ENCODE measurements at places on chromosomes 16 and 17.

DNA sequence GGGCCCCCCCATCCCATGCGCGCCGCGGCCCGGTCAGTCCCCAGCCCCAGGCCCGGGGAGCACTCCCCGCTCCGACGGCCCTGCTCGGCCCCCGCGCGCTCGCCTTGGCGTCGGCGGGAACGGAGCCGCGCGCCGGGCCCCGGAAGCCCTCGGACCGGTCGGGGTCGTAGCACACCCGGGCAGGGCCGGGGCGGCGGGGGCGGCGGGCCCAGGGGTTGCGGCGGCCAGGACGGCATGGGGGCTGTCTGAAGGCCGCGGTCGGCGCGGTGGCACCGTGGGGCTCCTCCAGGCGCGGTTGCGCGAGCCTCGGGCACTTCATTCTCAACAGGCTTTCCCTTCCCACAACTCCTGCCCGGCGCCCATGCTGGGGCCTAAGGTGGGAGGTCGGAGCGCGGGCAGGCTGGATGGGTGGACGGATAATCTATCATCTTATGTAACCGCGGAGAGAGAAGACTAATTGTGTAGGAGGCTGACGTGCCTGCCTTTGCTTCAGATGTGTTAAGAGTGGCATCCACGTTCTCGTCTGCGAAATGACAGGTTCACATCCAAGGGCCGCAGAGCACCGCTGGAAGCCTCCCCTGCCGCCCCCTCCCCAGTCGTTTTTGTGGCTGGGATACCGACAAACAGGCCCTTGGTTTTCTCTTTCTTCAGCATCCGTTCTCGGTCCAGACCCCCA is 708 bp downstream of the BAIAP2 start:
- DNase-seq: peak; percentile 31

DNA sequence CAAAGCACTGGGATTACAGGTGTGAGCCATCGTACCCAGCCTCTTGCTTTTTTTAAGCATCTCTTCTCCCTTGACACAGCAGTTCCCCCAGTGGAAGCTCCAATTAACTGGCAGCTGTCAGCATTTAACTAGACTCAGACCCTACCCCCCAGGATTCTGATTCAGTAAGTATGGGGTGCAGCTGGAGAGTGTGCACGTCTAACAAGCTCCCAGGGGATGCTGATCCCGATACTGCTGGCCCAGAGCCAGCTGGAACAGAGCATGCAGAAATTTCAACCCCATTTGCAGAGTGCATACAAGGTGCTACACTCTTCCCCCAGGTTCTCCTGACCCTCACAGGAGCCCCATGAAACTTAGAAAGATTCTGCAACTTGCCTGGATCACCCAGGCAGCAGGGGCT is 27.7 kb upstream of the BCO1 start:
- DNase-seq: no peak

DNA sequence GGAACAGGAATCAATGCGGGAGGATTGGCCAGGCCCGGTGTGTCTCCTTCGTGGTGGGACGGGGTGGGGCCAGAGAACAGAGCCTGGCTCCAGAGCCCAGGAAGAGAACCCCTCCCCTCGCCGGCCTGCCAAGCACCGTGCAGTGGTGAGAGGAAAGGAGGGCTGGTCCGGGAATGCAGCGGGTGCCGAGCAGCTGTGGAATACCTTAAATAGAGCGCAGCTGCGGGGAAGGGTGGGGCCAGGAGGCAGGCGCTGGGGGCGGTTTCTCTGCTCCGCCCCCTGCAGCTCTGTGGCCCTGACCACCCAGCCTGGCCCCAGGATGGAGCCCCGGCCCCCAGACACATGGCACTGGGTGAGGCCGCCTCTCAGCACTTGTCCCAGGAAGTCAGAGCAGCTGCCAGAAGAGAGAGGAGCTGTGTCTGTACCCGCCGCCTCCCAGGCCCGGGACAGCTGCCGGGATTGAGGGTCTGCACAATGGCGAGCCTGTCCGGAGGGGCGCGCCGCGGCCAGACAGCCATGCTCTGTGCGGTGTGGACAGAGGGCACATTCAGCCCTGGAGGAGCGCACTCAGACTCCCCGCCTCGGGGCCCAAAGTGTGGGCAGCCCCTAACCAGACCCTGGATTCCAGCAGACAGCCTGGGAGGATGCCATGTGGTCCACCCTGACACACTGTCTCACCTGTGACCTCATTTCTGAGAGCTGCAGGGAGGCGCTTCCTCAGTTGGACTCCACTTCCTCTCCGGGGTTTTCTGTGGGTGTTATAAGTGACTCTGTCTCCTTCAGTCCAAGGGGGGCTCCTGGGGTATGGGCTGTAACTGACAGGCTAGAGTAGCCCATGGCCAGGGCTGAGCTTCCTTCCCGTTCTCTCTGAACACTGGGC is 268.8 kb downstream of the SEC14L1 start:
- DNase-seq: no peak

- DNase-seq: peak; percentile 19
Measured at GRCh38 chr16:10332241-10332640, 53.6 kb upstream of the ATF7IP2 start.

GRCh38 chr17:76446449-76447231 is 6.3 kb downstream of the UBE2O start:
- DNase-seq: peak; percentile 93

DNA sequence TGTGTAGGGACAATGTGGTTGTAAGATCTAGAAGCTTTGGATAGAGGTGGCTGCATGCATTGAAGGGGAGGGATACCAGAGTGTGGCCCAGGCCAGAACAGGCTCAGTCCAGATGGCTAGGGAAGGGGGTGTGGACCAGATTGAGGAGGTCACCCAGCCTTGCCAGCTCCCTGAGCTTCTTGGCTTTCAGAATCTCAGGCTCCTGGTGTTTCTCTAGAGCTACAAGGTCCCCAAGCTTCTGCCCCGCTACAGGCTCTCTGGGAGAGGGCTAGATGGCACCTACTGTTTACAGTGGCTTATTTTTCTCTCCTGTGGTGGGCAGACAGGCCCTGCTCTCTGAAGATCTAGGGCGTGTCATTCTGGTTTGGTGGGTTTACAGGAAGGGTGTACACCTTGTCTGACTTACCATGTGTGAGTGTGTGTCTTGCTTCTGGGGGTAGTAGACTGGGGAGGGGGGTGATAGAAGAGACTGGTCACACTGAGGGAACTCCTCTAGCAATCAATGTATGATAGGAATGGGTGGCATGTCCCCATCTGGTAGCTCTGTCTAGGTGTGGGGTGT is 1.1 kb downstream of the RARA start:
- DNase-seq: no peak

DNA sequence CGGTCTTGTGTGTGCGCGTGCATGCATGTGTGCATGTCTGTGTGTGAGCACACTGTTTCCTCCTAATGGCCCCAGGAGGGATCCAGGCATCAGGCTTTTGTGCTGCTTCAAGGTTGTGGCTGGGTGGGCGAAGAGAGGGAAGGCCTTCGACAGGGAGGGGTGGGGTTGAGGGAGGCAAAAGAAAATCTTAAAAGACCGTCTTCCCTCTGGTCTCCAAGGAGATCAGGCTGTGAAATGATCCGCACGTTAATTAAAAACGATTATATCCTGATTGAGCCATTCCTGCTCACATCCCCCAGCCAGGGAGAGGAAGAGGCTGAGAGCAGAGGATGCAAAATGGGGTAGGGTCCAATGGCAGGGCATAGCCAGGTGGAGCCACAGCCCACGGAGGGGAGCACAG is 46.9 kb downstream of the RAI1 start:
- no peak for DNase-seq

DNA sequence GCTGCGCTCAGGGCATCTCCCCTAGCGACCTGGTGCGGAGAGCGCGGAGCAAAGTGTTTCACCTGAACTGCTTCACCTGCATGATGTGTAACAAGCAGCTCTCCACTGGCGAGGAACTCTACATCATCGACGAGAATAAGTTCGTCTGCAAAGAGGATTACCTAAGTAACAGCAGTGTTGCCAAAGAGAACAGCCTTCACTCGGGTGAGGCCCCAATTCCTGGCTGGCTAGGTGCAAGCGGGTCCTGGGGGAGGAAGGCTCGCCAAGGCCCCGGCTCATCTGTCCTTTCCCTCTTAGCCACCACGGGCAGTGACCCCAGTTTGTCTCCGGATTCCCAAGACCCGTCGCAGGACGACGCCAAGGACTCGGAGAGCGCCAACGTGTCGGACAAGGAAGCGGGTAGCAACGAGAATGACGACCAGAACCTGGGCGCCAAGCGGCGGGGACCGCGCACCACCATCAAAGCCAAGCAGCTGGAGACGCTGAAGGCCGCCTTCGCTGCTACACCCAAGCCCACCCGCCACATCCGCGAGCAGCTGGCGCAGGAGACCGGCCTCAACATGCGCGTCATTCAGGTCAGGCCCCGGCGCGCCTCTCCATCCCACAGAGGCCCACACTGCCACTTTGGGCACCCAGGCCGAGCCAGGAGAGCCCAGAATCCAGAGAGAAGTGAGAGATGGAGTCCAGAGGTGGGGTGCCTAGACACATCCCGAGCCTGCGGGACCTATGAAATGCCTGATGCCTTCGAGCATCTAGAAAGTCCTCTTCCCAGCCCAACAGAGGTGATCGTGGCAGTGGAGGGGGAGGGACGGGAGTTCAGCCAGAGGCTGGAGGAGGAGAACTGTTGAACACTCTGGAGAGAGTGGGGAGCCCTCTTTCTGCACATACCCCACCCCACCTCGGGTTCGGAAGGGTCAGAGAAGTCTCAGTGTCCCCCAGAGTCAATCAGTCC is 3.3 kb downstream of the LHX1 start:
- DNase-seq: no peak

GRCh38 chr16:72554935-72555334 is 383.0 kb upstream of the PMFBP1 start:
- DNase-seq: no peak

GRCh38 chr16:3974751-3975150 is 94.2 kb upstream of the CREBBP start:
- DNase-seq: no peak

- DNase-seq: peak; percentile 14
Measured at GRCh38 chr16:58345574-58346354, 46.5 kb upstream of the GINS3 start.

- DNase-seq: no peak
Measured at GRCh38 chr17:65293584-65294180, 156.5 kb downstream of the RGS9 start.

DNA sequence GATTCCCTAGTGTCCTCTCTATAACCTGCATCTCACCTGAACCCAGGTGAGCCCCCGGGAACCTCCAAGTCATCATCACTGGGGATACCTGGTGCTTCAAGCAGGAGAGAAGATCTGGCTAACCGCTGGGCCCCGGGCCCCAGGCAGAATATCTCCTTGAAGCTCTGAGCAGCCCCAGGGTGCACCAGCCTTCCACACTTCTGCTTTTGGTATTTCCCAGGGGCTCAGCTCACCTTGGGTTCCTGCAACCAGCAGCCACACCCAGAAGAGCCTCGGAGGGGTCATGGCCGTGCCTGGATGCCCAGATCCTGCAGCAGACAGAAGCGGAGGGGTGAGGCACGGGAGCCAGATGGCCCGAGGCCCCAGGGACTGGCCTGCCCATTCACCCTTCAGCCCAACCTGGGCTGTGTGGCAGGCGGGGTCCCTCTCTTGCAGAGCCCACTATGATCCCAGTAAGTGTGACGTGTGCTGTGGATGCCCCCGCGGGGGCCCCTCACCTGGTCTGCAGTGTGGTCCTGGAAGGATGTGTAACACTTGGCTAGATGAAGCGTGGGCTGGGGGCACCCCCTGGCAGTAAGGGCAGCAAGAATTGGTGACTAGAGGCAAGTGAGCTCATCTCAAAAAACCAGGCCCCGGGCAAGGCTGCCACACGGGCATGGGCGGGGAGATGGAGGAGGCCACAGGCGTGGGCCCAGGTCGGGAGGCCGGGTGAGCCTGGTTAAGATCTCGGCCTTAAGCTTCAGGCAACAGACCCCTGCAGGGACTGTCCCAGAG is 2.6 kb downstream of the LGALS3BP start:
- no peak for DNase-seq

DNA sequence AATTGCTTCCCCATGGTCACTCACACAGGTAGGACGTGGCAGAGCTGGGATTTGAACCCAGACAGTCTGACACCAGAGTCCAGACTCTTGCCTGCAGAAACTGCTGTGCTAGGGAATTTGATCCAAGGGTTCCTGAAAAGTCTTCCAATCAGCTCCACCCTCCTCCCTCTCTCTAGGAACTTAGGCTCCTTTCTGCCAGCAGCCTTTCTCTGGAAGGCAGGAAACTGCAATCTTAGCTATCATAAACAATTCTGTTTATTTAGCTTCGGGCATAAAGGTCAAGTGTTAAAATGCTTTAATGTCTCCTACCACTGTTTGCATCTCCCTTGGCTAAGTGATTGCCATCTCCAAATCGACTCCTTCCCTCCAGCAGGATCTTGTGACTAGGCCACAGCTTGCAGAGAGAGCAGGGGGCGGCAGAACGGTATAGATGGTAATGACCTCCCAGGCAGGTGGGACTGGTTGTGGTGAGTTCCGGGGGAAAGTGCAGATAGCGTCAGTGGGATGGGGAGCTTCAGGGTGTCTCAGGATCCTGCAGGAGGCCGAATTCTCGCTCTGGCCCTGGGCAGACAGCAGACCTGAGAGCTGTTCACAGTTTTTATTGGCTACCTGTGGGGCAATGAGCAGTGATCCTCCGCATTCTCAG is 882.4 kb upstream of the EEF2KMT start:
- no peak for DNase-seq

GRCh38 chr17:59155439-59156177 is at the start of gene PRR11:
Gene PRR11, plus strand, starts transcription at chr17:59155746. Its CDS starts 14,007 bp downstream, at chr17:59169753.
- peak; percentile 100 for DNase-seq

DNA sequence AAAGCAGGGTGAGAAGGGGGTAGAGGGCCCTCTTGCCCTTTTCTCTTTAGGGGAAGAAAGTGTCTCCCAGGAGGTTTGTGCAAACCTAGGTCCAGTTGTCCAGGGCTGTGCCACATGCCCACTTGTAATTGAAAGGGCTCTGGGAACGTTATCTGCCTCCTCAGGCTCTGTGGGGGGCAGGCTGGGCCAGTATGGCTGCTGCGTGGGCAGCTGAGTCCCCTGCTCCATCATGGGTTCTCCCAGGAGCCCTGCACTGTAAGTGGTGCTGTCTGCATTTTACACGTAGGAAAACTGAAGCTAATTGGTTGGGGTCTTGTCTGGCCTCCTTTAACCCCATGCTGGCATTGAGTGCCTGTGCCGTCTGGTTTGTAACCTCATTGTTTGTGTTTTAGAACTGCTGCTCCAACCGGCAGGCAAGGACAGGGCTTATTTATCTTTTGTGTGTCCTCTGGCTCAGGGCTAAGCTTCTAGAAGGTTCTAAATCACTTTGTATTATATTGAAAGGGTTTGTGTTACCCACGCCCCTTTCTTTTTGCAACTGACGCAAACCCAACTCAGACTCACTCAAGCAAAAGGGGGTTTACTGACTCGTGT is 117.7 kb upstream of the CIBAR2 start:
- no peak for DNase-seq
